ENCODE measurements at places on chromosomes 13 and 19. TPM values are rescaled to one million over a fixed set of nuclear protein-coding genes. Genes with fewer than 3 reads are reported as not detected.

GRCh38 chr13:67769063-67769986 is 539.2 kb upstream of the PCDH9 start:
- no peak overlapping the region for H3K4me3 ChIP-seq
- H3K27ac ChIP-seq: no peak overlapping the region
- no peaks in the 10 kb centered on the region for H3K4me1 ChIP-seq
- no peak for DNase-seq
- H3K36me3 ChIP-seq: no peaks in the 10 kb centered on the region

Gene CERS1
- 0.15 TPM for total RNA-seq

Gene MCEMP1
- total RNA-seq: 0.20 TPM

Gene F7
- 0.11 TPM for total RNA-seq

- no peak for DNase-seq
- H3K27ac ChIP-seq: no peak overlapping the region
- no peaks in the 10 kb centered on the region for H3K36me3 ChIP-seq
- H3K4me1 ChIP-seq: no peaks in the 10 kb centered on the region
Observed at GRCh38 chr13:47213047-47213446, 316.2 kb upstream of the HTR2A start.

DNA sequence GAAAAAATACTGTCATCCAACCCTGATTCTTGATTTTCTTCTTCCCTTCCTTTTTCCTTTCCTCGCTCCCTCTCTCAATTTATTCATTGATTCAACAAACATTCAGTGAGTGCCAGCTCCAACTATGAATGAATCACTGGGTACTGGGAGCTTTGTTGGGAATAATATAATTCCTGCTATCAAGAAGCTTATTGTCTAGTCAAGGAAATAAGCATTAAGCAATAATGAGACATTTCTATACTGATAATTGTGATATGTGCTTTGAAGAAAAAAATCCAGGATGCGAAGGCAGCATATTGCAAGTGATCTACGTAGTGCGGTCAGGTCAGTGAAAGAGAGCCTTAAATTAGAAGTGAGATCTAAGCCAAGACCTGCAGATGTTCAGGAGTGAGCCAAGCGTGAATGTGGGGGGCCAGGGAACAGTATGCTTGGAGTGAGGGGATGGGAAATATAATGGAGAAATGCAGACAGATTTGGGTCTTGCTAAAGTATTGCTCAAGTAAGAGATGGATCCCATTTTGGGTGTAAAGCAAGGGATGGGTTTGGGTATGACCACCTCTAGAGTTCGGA is 253.5 kb downstream of the LHFPL6 start:
- no peaks in the 10 kb centered on the region for H3K4me1 ChIP-seq
- H3K27ac ChIP-seq: no peak overlapping the region
- H3K36me3 ChIP-seq: no peaks in the 10 kb centered on the region
- no peak overlapping the region for H3K4me3 ChIP-seq

DNA sequence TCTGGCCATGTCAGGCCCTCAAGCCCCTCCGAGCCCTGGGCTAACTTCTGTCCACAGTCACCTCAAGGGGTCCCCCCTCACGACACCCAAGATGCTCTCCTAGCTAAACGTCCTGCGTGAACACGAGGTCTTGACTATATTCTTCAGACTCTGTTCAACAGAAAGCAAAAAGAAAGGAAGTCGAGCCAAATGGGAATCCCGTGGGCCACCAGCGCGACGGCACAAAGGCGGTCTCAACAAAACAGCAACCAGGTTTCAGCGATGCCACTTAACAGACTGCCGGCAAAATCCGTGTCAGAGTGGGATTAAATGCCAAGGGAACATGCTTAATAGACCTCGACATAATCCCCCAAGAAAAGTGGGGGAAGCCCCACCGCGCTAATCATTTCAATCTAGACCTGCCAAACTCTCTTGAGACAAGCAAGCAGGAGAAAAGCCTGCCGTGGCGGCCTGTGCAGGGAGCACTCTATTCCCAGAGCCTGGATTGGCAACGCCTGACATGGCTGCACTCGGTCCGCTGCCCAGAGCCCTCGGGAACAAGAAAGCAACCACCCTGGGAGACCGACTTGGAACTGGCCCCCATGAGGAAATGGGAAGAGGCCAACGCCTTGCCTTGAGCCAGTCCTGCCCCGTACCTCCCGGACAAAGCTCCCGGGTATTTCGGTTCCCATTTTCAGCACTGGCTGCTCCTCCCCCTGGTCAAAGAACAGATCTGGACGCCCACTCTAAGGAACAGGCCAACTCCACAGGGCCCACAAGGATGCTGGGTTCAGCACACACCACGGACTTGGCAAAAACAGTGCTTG is 16.0 kb downstream of the ZC3H4 start:
- H3K4me3 ChIP-seq: no peak overlapping the region

- no peaks in the 10 kb centered on the region for H3K36me3 ChIP-seq
- no peak overlapping the region for H3K4me3 ChIP-seq
- no peaks in the 10 kb centered on the region for H3K4me1 ChIP-seq
- no peaks in the 10 kb centered on the region for H3K27me3 ChIP-seq
- no peak for DNase-seq
Observed at GRCh38 chr13:99339736-99340397, 32.7 kb upstream of the GPR183 start.

- H3K27ac ChIP-seq: no peak overlapping the region
- no peak overlapping the region for H3K4me3 ChIP-seq
- no peak for DNase-seq
- no peaks in the 10 kb centered on the region for H3K36me3 ChIP-seq
Observed at GRCh38 chr13:107809125-107809524, 406.2 kb downstream of the LIG4 start.

Gene CDADC1
- 10.1 TPM for total RNA-seq

GRCh38 chr13:102040812-102041211 is 361.0 kb downstream of the FGF14 start:
- no peaks in the 10 kb centered on the region for H3K4me1 ChIP-seq
- no peaks in the 10 kb centered on the region for H3K36me3 ChIP-seq
- H3K4me3 ChIP-seq: no peak overlapping the region
- H3K27ac ChIP-seq: no peak overlapping the region
- no peaks in the 10 kb centered on the region for H3K27me3 ChIP-seq

Gene KANK3
- 2.7 TPM for total RNA-seq

GRCh38 chr19:53903055-53903680 is 5.9 kb upstream of the CACNG7 start:
- H3K4me3 ChIP-seq: no peak overlapping the region
- peak; percentile 37 for DNase-seq
- no peak overlapping the region for H3K27ac ChIP-seq
- no peaks in the 10 kb centered on the region for H3K36me3 ChIP-seq
- no peaks in the 10 kb centered on the region for H3K4me1 ChIP-seq

- H3K36me3 ChIP-seq: no peaks in the 10 kb centered on the region
- DNase-seq: no peak
- no peak overlapping the region for H3K27ac ChIP-seq
- H3K27me3 ChIP-seq: no peaks in the 10 kb centered on the region
Observed at GRCh38 chr13:49098198-49098597, 121.9 kb upstream of the MLNR start.

GRCh38 chr13:53100394-53101063 is 71.9 kb downstream of the OLFM4 start:
- H3K4me1 ChIP-seq: no peaks in the 10 kb centered on the region
- no peaks in the 10 kb centered on the region for H3K36me3 ChIP-seq
- peak; percentile 27 for DNase-seq
- no peak overlapping the region for H3K4me3 ChIP-seq
- H3K27me3 ChIP-seq: no peaks in the 10 kb centered on the region

DNA sequence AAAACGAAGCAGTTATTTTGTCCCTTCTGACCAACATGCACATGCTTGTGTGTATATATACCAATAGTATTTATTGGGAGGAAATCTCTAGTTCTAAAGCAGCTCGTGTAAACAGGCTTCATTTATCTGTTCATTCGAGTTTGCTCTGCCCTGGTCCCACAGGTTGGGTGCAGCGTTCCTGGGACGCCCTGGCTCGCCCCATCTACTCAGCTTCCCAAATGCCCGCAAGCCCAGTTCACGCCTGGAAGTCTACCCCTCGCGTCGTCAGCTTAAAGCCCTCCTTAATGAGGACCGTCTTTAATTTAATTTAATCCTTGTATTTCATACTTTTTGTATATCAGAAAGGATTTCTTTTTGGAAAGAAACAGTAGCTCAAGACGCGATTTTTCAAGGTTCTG is 604 bp downstream of the THSD1 start:
- H3K4me1 ChIP-seq: peaks cover 5% of the 10 kb centered on the region
- no peak overlapping the region for H3K27ac ChIP-seq
- peak overlapping the region; percentile 30 for H3K4me3 ChIP-seq
- no peaks in the 10 kb centered on the region for H3K36me3 ChIP-seq

GRCh38 chr19:5030822-5031221 is 61.9 kb downstream of the KDM4B start:
- H3K4me1 ChIP-seq: no peaks in the 10 kb centered on the region
- no peak overlapping the region for H3K27ac ChIP-seq
- DNase-seq: no peak
- H3K4me3 ChIP-seq: no peak overlapping the region

Gene ASF1B
- 12.9 TPM for total RNA-seq

DNA sequence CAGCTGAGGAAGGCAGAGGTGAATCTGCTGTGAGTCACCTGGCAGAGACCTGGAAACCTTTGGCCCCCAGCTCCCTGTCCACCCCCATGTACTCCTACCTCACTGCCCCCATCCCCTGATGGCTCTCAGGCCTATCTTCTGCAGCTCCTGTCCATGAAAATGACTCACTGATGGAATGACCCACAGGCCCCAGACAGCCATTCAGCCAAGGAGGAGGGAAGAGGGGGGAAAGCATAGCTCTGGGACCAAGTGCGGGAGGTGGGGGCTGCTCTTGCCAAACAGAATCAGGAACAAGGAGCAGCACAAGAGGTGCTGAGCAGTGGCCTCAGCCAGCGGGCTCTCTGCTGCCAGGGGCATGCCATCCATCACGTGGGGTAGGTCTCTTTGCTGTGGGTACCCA is 111.4 kb upstream of the C1QTNF9B start:
- no peaks in the 10 kb centered on the region for H3K4me1 ChIP-seq
- H3K4me3 ChIP-seq: no peak overlapping the region
- no peak overlapping the region for H3K27ac ChIP-seq
- no peaks in the 10 kb centered on the region for H3K27me3 ChIP-seq

Gene LILRA2
- 0.35 TPM for total RNA-seq

DNA sequence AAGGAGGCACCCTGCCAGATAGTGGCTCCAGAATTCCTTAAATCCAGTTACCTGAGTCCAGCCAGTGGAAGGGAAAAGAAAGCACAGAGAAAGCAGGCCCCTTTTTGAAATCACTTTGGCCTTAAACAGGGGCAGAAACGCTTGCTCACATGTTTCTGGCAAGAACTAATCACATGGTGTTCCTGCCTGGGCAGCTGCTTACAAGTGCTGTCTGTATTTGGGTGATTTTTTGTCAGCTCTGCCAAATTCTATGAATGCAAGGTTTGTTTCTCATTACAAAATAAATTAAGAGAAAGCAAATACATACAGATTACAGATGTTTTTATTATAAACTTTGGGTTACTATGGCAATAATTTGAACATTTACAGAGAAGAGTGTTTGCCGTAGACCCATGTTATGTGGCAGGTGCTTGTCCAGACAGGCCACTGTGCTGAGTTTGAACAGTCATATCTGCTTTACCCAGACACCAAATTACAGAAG is 1237.8 kb downstream of the SLITRK5 start:
- no peaks in the 10 kb centered on the region for H3K4me1 ChIP-seq
- H3K27me3 ChIP-seq: no peaks in the 10 kb centered on the region
- no peak overlapping the region for H3K4me3 ChIP-seq
- H3K36me3 ChIP-seq: no peaks in the 10 kb centered on the region
- no peak for DNase-seq
- H3K27ac ChIP-seq: no peak overlapping the region

- no peaks in the 10 kb centered on the region for H3K4me1 ChIP-seq
- H3K4me3 ChIP-seq: no peak overlapping the region
- no peaks in the 10 kb centered on the region for H3K36me3 ChIP-seq
- H3K27ac ChIP-seq: no peak overlapping the region
Observed at GRCh38 chr13:112443995-112444311, 67.8 kb downstream of the SPACA7 start.

Gene CYP4F11
- 8.1 TPM for total RNA-seq

- no peaks in the 10 kb centered on the region for H3K4me1 ChIP-seq
- no peak overlapping the region for H3K27ac ChIP-seq
- no peak for DNase-seq
- no peaks in the 10 kb centered on the region for H3K27me3 ChIP-seq
- no peaks in the 10 kb centered on the region for H3K36me3 ChIP-seq
Observed at GRCh38 chr19:21674454-21674853, 92.9 kb downstream of the ZNF100 start.

- DNase-seq: no peak
- H3K27me3 ChIP-seq: peaks cover 82% of the 10 kb centered on the region
- H3K36me3 ChIP-seq: no peaks in the 10 kb centered on the region
- H3K4me1 ChIP-seq: no peaks in the 10 kb centered on the region
- no peak within 1 kb of the TSS for H3K27ac ChIP-seq
Observed at GRCh38 chr13:112067116-112067741, at the start of gene SOX1. SOX1 (plus strand) TSS chr13:112067149; CDS start chr13:112067659, 510 bp downstream.

Gene PNMA8C
- 0.08 TPM for total RNA-seq

- no peaks in the 10 kb centered on the region for H3K4me1 ChIP-seq
- H3K27ac ChIP-seq: no peak overlapping the region
- no peaks in the 10 kb centered on the region for H3K36me3 ChIP-seq
- H3K27me3 ChIP-seq: no peaks in the 10 kb centered on the region
- H3K4me3 ChIP-seq: no peak overlapping the region
Observed at GRCh38 chr13:47548294-47548840, 452.7 kb downstream of the SUCLA2 start.

GRCh38 chr19:19597809-19598306 is 20.6 kb downstream of the PBX4 start:
- H3K4me3 ChIP-seq: no peak overlapping the region
- DNase-seq: no peak
- no peaks in the 10 kb centered on the region for H3K36me3 ChIP-seq
- H3K27me3 ChIP-seq: no peaks in the 10 kb centered on the region
- peaks cover 2% of the 10 kb centered on the region for H3K4me1 ChIP-seq
- H3K27ac ChIP-seq: no peak overlapping the region

DNA sequence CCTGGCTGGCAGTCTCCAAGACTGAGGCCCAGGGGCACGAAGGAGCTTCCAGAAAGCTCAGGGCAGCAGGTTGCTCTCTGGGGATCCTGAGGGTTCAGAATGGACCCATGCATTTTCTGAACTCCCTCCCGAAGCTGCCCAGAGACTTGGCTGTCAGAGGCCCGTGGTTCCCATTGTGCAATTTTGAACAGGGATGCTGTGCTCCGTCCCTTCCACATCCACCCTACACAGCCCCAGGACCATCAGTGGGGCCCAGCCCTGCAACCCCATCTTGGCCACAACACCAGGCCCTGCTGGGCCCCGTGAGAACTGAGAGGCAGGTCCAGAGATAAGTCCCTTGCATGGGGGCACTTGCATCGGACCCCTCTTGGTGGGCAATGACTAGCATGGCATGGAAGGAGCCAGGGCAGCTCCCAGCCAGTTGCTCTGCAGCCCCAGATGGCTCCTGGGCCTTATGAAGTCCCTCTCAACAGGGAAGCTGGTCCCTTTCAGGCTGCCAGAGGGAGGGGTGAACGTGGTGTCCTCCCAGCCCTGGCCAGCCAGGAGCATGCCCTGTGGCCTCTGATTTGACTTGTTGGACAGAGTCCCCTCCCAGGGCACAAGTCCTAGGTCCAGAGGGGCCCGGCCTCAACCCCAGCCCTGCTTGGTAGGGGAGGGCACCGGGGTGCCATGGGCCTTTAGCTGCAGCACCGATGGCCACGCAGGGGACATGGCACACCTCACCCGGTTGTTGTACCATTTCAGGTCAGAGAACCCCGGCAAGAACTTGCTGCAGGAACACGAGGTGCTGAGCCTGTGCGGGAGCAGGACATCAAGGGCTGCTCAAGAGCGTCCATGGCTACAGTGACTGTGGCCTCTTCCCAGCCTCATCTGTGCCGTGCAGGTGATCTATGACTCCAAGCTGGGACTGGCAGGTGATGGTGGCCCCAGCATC is 17.3 kb upstream of the ZNF14 start:
- DNase-seq: no peak
- H3K36me3 ChIP-seq: no peaks in the 10 kb centered on the region
- H3K27me3 ChIP-seq: no peaks in the 10 kb centered on the region
- H3K27ac ChIP-seq: no peak overlapping the region
- no peaks in the 10 kb centered on the region for H3K4me1 ChIP-seq
